ENCODE measurements at places on chromosomes 7 and 10.
A peak's percentile ranks its signal among the peaks of the same experiment; 100 is the strongest.

GRCh38 chr7:77855371-77856083, 57.0 kb downstream of the PHTF2 start:
- DNase-seq: no peak

DNA sequence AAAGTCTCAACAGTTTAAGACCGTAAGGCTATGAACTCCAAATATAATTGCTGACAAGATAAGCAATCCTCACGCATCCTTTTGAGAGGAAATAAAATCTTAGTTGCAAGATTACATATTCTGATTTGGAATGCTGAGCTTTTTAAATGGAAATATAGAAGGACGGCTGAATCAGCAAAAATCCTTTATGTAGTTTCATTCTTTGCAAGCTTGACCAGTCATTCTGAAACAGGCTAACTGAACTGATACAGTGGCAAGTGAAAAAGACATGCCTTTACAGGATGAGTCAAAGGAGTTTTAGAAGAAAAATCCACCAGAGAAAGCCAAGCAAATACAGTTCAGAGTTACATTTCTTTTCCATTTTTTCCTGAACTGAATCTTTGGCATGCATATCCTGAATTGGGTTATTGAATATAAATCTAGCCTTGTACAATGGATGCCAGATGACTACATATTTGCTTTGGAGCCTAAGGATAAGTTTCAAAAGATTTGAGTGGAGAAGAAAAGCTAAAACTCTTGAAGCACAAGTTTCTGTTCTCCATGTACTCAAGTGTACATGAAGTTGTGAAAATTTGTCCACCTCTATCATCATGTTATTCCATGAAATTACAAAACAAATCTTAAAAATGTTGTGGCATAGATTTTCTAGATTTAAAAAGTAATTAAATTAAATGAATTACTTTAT, 4.4 kb downstream of the VIM start:
- no peak for DNase-seq

DNA sequence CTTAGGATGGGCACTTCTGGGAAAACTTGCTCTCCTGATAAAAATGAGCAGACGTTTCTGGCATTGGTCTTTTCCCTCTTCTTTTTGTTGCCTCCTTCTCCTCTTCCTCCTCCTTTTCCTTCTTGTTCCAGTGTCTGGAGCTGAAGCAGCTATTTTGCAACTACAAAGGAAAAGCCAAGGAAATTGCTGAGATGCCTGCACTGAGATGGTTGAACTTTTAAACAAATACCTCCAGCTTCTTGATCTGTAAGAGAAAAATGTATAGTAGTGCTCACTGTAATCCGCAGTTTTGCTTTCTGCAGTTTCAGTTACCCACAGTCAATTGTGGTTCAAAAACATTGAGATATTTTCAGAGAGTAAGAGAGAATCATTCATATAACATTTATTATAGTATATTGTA, 7.5 kb upstream of the SND1 start:
- DNase-seq: no peak

DNA sequence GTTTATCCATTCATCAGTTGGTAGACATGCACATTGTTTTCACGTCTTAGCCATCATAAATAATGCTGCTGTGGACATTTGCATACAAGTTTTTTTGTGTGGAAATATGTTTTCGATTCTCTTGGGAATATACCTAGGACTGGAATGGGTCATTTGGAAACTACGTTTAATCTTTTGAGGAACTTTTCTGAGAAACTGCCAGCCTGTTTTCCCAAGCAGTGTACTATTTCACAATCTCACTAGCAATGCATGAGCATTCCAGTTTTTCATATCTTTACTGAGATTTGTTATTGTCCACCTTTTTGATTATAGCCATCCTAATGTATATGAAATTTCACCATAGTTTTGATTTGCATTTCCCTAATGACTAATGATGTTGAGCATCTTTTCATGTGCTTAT, 95.7 kb upstream of the JAZF1 start:
- no peak for DNase-seq

GRCh38 chr7:135925210-135925609, 51.9 kb downstream of the MTPN start:
- DNase-seq: no peak

DNA sequence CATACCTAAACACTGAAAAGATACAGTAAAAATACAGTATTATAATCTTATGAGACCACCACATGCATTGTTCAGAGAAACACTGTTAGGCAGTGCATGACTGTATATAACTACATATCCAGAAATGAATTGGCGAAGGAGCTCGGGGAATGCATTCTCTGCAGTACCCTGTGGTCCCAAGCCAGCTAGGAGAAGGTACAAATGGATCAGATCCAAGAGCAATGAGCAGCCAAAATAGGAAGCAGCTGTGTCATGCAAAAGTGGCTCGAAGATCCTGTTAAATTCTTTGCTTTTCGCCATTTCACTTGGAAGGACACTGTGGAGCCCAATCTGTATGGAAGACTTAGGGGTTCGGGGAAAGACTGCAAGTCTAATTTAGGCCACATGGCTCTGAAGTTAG, 334.8 kb downstream of the TNS3 start:
- no peak for DNase-seq

- DNase-seq: peak; percentile 70
Measured at GRCh38 chr10:104351061-104351702, 2.5 kb upstream of the CFAP58 start.

GRCh38 chr7:114652041-114652440, 237.4 kb downstream of the FOXP2 start:
- DNase-seq: no peak

DNA sequence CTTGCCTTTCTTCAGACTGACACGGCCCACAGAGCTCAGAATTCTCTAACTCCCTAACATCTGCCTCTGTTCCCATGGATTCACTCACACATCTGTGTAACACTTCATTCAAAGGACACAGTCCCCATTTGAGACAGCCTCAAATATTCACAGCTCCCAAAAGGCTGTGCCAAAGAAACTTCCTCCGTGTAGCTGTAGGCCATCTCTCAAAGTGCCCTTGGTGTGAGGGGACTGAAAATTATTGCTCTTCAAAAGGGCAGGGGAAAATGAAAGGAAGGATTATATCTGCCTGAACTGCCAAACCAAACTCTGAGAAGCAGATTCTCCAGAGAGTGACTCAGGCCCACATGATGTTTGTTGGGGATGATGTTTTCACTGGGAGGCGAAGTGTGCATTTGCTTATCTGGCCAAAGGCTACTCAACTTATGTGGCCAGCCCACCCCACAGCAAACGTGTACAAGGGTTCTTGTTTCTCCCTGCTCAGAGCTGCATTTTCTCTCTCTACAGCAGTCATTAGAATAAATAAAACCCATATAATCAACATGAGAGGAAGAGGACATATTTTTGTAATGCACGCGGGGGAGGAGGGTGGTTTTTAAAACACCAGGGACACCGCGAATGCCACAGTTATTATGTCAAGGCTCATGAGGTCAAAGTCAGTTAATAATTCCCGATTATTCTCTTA, 302.4 kb upstream of the NFE2L3 start:
- peak; percentile 99 for DNase-seq

- peak; percentile 26 for DNase-seq
Measured at GRCh38 chr10:72567421-72567820, 58.5 kb downstream of the MICU1 start.

GRCh38 chr10:62744136-62744535, 60.4 kb upstream of the ADO start:
- peak; percentile 68 for DNase-seq

DNA sequence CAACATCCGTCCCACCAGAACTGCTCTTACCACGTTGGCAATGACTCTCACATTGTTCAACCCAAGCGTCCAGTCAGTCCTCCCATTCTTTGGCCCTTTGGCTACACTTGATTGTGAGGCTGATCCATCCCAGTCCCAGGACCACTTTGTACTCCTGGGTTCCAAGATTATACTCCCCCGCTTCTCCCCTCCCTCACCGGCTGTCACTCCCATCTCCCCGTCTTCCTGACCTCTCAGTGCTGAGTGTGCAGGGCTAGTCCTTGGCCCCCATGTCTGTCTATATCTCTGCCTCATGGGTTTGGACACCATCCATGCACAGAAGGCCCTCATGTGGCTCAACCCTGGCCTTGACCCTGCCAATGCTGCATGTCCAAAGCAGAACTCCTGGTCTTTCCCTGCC, 12.5 kb downstream of the ARHGAP22 start:
- no peak for DNase-seq

DNA sequence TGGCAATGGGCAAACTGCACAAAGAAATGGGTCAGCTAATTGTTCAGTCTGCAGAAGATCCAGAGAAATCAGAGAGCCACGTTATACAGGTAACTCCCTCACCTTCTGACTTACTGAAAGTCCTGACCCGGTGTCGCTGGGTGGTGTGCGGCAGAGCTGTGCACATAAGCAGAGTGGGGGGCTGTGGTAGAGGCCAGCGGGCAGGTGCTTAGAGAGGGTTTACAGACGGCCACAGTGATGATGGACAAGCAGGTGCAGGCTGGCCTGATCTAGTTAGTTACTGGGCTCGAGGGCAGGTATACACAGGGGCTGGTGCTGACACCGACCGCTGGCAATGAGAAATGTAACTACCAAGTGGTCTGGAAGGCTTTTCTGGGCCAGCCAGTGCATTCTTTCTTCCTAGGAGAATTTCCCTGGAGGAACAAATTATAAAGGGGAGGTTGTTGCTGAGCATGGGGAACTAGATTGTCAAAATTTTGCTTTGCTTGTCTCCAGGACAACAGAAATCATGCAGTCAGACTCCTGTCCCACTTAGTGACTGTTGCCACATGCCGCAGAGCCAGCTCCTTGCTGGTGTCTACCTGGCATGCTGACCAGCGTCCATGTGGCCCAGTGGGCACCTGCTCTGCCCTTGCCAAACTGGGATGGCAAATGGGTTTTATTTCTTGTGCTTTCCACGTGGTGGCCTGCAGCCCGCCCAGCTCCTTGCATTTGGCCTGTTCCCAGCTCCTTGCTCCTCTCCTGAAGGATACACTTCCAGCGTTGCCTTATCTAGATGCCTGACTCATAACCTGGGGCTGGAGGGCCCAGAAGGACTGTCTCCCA, 28.8 kb downstream of the DENND10 start:
- no peak for DNase-seq

GRCh38 chr7:21253740-21254687, 173.9 kb upstream of the SP4 start:
- peak; percentile 56 for DNase-seq

GRCh38 chr10:1712314-1712713, 25.0 kb downstream of the ADARB2 start:
- DNase-seq: no peak

GRCh38 chr10:75250934-75251333, 15.2 kb upstream of the COMTD1 start:
- DNase-seq: no peak

DNA sequence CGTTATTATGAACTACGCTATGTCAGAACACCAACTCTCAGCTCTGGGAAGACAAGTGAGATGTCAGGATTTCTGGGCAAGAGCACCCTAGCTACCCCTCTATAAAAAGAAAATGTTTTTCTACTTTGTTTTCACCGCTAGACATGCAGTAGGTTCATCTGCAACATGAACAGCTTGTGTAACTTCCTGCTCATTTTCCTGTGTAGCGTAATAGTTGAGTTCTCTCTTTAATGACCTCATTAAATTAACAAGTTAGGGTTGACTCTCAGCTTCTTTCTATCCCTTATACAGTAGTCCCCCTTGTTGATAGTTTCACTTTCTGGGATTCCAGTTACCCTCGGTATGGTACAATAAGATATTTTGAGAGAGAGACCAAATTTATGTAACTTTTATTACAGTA, 329.4 kb upstream of the ZNF32 start:
- DNase-seq: no peak

- no peak for DNase-seq
Measured at GRCh38 chr10:101859530-101859929, 15.9 kb upstream of the KCNIP2 start.

DNA sequence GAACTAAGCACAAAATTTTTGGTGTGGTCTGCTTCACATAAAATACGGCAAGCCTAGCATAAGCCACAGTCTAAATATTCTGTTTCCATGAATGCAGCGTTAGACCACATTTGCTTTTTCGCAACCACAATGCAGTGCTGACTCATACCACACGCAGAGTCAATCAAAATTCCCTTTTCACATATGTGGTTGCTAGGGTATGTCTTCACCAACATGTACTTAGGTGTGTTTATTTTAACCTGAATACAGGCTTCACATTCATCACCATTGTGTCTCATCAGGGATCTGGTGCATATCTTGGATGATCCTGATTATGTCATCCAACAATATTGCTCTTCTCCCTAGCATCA, 90.8 kb downstream of the CHN2 start:
- no peak for DNase-seq

All from foreskin melanocyte (primary cell).